ENCODE measurements at places on chromosomes 5 and 9.

- DNase-seq = no peak
- H3K4me1 ChIP-seq = peaks cover 4% of the 10 kb centered on the region
- no peak overlapping the region for H3K27ac ChIP-seq
- H3K27me3 ChIP-seq = peaks cover 14% of the 10 kb centered on the region
These were observed 142.8 kb upstream of the COL5A1 start for GRCh38 chr9:134498814-134499166.

DNA sequence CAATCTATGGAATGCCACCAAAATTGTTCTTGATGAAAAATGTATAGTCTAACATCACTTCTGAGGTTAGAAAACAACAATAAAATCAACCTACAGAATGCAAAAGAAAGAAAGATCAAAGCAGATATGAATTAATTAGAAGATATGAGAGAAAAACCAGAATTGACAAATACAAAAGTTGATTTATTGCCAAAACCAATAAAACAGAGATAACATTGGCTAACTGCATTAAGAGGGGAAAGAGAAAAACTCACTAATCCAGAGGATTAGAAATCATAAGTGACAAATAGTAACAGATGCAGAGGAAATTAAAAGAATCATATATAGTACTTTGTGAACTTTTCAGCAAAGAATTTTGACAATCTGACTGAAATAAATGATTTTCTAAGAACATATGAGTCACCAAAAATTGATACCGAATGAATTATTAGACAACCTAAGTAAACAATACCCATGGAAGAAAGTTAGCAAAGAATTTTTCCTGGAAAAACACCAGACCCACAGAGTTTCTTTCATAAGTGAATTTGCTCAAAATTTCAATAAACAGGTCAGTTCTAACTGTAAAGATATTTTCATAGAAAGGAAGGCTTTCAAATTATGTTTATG is 167.7 kb downstream of the AOPEP start:
- no peak overlapping the region for H3K27ac ChIP-seq
- no peaks in the 10 kb centered on the region for H3K27me3 ChIP-seq
- H3K36me3 ChIP-seq = peaks cover 20% of the 10 kb centered on the region
- peaks cover 3% of the 10 kb centered on the region for H3K4me1 ChIP-seq

DNA sequence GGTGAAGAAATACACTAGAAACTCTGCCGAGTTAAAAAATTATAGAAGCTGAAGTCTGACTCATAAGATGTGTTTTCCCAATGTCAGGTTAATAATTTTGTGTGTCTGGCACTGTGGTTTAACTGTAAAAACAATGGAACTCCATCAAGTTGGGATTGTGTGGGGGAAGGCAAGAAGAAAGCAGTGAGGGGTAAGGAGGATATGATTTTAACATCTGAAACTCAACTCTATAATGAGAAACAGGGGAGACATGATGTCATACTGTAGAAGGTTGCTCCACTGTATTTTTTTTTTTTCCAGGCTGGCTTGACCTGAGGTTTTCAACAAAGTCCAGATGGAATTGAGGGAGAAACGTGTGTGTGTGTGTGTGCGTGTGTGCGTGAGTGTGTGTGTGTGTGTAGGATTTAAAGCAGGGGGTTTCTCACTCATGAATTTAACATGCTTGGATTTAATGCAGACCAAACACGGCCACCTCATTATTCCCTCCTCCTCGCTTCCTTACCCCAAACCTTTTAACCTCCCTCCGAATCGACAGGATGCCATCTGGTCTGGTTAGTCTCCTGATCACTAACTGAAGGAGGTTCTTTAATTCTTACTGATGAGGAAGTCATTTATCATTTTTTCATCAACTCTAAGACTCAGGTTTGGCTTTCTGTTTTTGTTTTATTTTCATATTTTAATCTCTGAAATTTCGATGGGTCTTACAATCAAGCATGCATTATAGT is 140.2 kb upstream of the LPAR1 start:
- DNase-seq = no peak
- peaks cover 3% of the 10 kb centered on the region for H3K4me1 ChIP-seq
- H3K27ac ChIP-seq = no peak overlapping the region
- H3K4me3 ChIP-seq = no peak overlapping the region

DNA sequence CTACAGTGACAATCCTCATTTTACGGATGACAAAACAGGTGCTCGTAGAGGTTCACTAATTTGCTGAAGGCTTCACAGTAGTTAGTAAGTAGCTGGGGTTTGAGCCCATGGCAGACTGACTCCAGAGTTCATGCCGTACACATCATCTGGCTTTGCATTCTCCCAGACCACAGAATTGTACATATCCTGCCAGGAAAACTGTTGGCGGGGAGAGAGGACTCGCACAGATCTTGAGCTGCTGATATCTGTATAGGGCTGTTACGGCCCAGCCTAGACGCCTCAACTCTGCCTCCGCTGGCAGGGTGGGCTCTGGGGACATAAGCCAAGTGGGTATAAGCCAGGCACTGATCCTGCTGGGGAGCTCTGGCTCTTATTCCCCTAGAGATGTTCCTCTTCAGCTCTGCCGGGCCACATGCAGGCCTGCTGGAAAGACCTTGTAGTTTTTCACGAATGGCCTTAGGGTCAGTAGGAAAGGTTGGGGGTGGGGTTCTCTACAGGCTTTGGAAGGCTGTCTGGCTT is 16.3 kb downstream of the LARP1 start:
- H3K27me3 ChIP-seq = no peaks in the 10 kb centered on the region
- H3K4me3 ChIP-seq = peak overlapping the region; percentile 21
- peaks cover 2% of the 10 kb centered on the region for H3K36me3 ChIP-seq
- peaks cover 65% of the 10 kb centered on the region for H3K4me1 ChIP-seq
- H3K27ac ChIP-seq = peak overlapping the region; percentile 79

DNA sequence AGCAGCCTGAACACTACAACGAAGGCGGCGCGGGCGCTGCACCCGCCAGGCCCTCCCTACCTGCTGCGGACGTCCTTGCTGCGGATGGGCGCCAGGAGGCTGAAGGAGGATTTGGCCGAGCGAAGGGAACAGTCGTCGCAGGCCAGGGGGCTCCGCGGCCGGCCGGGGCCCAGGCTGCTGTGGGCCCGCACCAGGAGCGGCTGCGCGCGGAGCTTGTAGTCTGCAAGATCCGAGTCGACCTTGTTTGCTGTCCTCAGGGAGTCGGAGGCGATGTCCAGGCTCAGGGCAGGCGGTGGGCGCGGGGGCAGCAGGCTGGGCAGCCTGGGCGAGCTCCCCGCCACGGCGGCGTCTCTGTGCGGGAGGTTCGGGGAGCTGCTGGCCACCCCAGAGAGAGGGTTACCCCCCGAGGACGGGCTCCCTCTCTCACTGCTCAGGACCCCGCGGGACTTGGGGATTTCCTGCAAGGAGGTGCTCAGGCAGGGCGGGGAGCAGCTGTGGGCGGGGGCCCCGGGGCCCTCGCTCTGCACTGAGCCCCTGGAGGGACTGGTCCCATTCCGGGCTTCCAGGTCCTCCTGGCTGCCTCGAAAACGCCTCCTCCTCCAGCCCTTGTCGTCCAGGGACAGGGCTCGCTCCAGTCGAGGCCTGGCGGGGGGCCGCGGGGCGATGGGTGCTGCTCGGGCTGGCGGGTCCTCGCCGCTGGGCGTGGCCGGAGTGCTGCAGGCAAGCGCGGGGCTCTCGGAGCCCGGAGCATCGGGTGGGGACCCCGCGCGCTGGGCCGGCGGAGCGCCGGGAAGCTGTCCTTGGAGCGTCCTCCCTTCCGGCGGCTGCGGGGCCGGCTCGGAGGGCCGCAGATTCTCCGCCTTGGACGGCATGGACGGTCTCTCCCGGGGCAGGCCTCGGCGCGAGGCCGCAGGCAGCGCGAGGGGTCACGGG is 831 bp downstream of the INPP5E start:
- peaks cover 23% of the 10 kb centered on the region for H3K4me1 ChIP-seq
- H3K36me3 ChIP-seq = peaks cover 6% of the 10 kb centered on the region
- no peaks in the 10 kb centered on the region for H3K27me3 ChIP-seq
- peak overlapping the region; percentile 84 for H3K4me3 ChIP-seq
- peak; percentile 46 for DNase-seq

DNA sequence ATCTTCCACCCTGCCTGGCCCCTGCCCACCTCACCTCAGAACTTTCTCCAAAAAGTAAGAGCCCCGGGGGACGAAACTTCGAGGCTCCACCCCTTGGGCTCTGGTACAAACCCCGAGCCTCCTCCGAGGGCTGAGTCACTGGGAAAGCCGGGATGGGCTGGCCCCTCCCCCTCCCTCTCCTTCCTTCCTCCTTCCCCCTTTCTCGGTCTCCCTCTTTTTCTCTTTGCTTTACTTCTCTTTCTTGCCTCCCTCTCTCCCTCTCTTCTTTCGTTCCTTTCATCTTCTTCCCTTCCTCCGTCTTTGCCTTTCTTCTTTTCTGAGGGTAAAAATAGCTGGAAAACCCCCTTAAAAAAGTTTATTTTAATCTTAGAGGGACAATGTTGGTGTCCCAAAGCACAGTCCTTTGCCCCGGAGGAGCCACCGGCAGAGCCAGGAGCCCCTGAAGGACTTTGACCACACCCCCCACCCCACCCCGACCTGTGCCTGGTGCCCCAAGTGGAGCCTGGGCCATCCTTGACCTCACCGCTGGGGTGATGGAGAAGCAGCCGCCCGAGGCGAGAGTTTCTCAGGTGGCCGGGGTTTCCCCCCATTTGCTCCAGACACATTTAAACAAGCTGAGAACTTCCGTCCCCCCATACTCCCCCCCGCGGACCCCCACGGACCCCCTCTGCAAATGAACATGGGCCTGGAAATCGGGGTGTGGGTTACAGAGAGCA is 5.7 kb upstream of the NOTCH1 start:
- peak overlapping the region; percentile 2 for H3K27ac ChIP-seq
- peak overlapping the region; percentile 15 for H3K4me3 ChIP-seq
- H3K36me3 ChIP-seq = no peaks in the 10 kb centered on the region
- H3K27me3 ChIP-seq = no peaks in the 10 kb centered on the region

DNA sequence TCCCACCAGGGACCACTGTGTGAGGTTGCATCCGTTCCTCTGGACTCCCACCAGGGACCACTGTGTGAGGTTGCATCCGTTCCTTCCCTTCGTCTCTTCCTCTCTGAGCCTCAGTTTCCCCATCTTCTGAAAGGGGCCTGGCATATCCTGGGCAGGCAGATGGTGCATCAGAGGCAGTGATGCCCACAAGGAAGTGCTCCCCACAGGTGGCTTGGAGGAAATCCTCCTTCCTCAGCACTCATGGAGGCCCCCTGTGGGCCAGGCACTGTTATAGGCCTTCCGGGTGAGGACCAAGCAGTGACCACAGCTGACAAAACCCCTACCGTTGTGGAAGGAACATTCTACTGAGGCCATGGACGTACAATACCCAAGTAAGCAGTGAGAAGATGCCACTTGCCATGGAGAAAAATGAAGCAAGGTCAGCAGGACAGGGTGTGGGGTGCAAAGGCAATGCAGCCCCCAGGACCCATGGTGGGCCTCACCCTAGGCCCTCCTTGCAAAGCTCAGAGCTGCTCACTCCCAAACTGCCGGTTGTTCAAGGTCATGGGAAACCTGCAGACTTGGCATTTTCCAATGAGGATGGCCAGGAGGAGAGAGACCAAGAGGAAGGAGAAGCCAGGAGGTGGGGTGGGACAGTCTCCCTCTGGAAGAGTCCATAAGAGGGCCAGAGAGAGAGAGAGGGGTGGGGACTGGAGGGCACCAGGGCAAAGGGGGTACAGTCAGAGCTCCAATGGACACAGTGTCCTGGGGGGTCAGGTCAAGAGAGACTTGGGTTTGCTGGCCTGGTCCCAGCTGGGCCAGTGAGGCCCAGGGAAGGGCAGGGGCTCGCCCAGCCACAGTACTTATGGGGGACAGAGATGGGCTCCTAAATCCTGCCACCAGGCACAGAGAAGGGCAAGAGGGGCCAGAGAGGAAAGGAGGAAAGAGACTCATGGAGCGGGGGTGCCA is 51.1 kb downstream of the C9orf50 start:
- H3K27ac ChIP-seq = no peak overlapping the region
- peaks cover 4% of the 10 kb centered on the region for H3K36me3 ChIP-seq
- peak overlapping the region; percentile 67 for H3K4me3 ChIP-seq
- H3K4me1 ChIP-seq = peaks cover 4% of the 10 kb centered on the region
- H3K27me3 ChIP-seq = peaks cover 22% of the 10 kb centered on the region

GRCh38 chr5:148458036-148458888 is 74.5 kb downstream of the FBXO38 start:
- no peak for DNase-seq
- H3K4me1 ChIP-seq = peaks cover 2% of the 10 kb centered on the region
- H3K36me3 ChIP-seq = no peaks in the 10 kb centered on the region
- peaks cover 20% of the 10 kb centered on the region for H3K27me3 ChIP-seq

DNA sequence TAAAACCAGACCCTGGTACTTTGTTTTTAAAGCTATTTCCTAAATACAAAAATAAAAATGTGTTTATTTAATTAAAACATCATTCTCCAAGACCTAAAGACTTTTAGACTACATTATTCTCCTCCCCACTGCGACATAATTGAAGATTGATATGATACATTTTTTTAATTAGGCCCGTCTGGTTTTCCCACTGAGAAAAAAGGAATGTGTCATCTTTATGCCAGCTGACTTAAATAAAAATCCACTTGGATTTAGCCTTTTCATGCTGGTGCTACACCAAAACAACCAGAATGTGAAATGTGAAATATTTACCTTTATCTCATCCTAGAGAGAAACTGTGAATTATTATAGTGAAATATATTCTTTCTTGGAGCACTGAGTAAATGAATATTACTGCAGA is 155.5 kb upstream of the PPP1R2B start:
- H3K27me3 ChIP-seq = peaks cover 2% of the 10 kb centered on the region
- DNase-seq = no peak
- no peak overlapping the region for H3K27ac ChIP-seq
- no peak overlapping the region for H3K4me3 ChIP-seq
- H3K4me1 ChIP-seq = no peaks in the 10 kb centered on the region

DNA sequence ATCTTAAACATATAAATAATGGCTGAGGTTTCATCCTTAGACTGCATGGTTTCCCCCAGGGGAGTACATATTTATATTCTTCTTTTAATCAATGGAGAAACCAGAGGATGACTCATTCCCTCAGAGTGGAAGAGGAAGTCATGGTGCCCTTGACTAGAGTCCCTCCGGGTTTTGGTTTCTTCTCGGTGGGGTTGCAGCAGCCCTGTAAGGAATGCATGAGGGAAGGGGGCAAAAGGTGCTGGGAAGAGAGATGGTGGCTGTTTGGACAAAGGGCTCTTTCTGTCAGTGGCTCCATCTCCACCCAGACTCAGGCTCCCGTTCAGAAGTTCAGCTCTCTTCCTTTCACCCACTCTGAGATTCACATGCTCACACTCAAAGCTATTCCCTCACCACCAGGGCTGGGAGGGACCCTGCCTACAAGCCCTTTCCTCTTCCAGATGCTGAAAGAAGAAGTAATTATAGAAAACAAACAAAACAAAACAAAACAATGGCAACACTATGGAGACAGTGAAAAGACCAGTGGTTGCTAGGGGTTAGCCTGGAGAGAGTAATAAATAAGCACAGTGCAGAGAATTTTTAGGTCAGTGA is 129.8 kb upstream of the IL12B start:
- no peak for DNase-seq
- no peaks in the 10 kb centered on the region for H3K27me3 ChIP-seq
- peak overlapping the region; percentile 83 for H3K27ac ChIP-seq
- no peaks in the 10 kb centered on the region for H3K36me3 ChIP-seq
- peaks cover 37% of the 10 kb centered on the region for H3K4me1 ChIP-seq
- H3K4me3 ChIP-seq = no peak overlapping the region

- H3K4me3 ChIP-seq = no peak overlapping the region
- no peak overlapping the region for H3K27ac ChIP-seq
- DNase-seq = no peak
- H3K4me1 ChIP-seq = no peaks in the 10 kb centered on the region
- H3K27me3 ChIP-seq = no peaks in the 10 kb centered on the region
- peaks cover 32% of the 10 kb centered on the region for H3K36me3 ChIP-seq
These were observed 13.0 kb upstream of the TPM2 start for GRCh38 chr9:35702696-35703095.

GRCh38 chr9:137902646-137903045 is 25.1 kb downstream of the CACNA1B start:
- H3K27ac ChIP-seq = no peak overlapping the region
- H3K36me3 ChIP-seq = no peaks in the 10 kb centered on the region
- no peak for DNase-seq
- H3K27me3 ChIP-seq = peaks cover 7% of the 10 kb centered on the region
- H3K4me1 ChIP-seq = no peaks in the 10 kb centered on the region
- H3K4me3 ChIP-seq = no peak overlapping the region

Data from memory B cell (primary cell).